ENCODE measurements at places on chromosomes 6 and 20. TPM values are rescaled to one million over a fixed set of nuclear protein-coding genes. Genes with fewer than 3 reads are reported as not detected.

GRCh38 chr20:52936351-52937340, 35.5 kb upstream of the TSHZ2 start:
- DNase-seq = no peak

The PKIB gene
- total RNA-seq = 44.8 TPM

The COL9A3 gene
- 81.5 TPM for total RNA-seq

GRCh38 chr6:163786995-163787671, 372.6 kb downstream of the QKI start:
- no peak for DNase-seq

DNA sequence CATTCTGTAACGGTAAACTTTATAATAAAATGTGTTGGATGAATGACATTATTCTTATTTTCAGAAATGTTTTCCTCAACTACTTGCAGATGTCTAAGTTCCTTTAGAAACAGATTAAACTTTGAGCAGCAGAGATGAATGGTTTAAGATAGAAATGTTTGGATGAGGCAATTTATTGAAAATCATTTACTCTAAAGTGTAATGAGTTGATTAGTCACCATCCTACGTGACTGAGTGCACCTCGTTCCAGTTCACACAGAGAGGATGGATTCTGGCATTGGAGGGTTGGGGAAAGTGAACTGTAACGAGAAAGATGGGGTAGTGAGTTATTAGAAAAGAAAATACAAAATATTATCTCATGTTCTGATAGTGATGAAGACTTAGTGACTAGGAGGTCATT, 28.7 kb downstream of the SMPDL3A start:
- DNase-seq = no peak

The SLC22A23 gene
- 17.1 TPM for total RNA-seq

DNA sequence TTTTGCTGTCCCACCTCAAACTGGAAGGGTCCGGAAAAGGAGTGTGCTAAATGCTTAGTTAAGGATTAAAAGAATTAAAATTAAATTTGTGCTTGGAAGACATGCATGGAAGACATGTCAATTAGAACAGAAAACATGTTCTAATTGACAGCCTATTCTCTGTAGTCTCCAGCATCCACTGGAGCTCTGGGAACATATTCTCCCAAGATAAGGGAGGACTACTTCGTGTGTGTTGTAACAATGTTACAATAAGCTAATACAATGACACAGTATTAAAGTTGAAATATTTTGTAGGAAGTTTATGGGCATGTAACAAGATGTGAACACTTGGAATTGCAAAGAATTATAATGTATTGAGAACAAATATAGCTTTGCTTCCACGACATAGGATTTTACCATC, 567.4 kb upstream of the CITED2 start:
- no peak for DNase-seq

The NECAB3 gene
- total RNA-seq = 74.6 TPM

DNA sequence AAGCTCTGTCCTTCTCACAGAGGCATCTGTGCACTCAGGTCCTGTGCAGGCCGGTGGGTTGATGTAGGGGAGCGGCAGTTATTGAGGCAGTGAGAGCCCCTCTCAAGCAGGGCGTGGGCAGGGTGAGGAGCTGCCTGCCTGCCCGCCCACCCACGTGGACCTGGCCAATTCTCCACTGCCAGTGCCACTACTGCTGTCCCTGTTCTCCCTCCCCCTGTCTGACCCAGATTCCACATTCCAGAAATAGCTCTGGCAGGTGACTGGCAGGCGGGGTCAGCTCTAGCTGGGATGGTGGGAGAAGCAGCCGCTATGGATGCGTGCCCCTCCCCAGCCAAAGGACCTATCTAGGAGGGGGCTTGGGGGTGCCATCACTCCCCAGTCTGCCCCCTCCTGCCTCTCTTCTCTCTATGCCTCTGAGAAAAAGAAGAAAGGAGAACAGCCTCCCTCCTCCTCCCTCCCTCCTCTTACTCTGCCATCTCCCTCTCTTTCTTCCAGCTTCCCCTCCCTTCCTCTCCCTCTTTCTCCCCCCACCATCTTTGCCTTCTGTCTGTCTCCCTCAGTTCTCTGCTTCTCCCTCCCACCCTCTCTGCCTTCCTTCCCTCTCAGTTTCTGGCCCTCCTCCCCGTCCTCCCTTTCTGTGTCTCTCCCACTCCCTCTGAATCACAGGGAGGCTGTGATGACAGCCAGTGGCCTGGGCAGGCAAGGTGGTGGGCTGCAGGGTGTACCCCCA, 86.5 kb upstream of the MYL9 start:
- no peak for DNase-seq

The ZNF184 gene
- total RNA-seq = 18.5 TPM

GRCh38 chr6:11231564-11232192, 790 bp downstream of the NEDD9 start:
- no peak for DNase-seq

The SCRT2 gene
- not detected for total RNA-seq

The MEP1A gene
- 4.1 TPM for total RNA-seq

The SEC23B gene
- 58.4 TPM for total RNA-seq

The RAD21L1 gene
- not detected for total RNA-seq

The SLC17A9 gene
- 8.3 TPM for total RNA-seq

DNA sequence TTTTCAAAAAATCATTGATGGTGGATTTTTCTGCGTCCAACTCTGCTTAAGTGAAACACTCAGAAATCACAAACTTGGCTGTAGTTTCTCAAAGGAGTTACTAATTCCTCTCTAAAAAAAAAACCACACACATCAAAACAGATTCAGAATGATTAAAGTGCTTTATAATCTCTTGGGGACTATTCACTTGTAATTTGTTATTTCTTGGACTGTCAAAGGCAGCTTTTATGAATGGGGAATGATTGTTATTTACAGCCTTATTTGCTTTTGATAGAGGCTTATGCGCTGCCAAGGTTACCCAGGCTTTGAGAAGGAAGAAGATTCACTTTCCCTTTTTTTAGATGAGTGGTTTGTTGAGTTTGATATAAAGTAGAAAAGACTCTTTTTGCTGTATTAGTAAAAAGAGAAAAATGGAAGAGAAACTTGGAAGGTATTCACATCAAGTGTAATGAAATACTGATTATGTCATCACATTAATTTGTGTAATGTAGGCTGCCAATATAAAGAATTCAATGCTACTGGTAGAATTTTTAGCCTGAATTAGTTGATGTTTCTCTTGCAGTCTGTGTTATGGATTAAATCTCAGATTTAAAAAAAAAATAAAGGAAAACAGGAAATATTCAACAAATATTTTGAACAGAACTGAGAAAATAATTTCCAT, 381.0 kb upstream of the SASH1 start:
- DNase-seq = no peak

GRCh38 chr6:36720251-36721141, 22.9 kb downstream of the RAB44 start:
- DNase-seq = no peak

- no peak for DNase-seq
These were observed 142.5 kb downstream of the ZMYND8 start for GRCh38 chr20:47213966-47214365.

The TAAR9 gene
- total RNA-seq = not detected

DNA sequence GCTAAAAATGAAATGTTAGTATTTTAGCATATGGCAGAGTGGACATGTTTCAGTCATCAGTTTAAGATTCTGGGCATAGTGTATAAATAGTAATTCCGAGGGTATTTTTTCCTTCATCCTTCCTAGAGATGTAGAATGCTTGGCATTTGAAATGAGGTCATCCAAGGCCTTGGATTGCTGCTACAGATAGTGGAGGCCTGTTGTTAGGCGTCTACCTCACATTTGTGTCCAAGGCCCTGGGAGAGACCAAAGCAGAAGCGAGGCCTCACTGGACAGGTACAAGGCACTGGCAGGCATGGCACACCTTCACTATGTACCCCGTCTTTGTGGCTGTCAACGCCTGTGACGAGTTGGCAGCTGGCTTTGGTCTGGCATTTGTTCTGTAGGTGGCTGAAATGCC, 58.0 kb downstream of the DTD1 start:
- DNase-seq = no peak

- DNase-seq = no peak
These were observed 4.3 kb downstream of the REV3L start for GRCh38 chr6:111478749-111479148.

DNA sequence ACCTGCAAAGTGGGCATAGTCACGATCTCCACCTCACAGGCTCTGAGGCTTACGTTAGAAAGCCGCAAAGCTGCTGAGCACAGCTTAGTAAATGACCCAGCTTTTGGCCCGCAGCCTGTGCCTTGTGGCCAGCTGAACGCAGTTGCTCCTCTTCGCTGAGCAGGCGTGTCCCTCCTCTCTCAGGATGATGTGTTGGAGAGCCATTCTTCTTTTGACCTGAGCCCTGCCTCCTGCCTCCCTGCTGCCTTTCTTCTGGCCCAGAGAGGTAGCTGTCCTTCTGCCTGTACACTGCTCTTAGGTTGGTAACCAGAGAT, 47.6 kb upstream of the MYL9 start:
- no peak for DNase-seq

GRCh38 chr6:96022225-96022624, 6.5 kb downstream of the FUT9 start:
- DNase-seq = no peak

DNA sequence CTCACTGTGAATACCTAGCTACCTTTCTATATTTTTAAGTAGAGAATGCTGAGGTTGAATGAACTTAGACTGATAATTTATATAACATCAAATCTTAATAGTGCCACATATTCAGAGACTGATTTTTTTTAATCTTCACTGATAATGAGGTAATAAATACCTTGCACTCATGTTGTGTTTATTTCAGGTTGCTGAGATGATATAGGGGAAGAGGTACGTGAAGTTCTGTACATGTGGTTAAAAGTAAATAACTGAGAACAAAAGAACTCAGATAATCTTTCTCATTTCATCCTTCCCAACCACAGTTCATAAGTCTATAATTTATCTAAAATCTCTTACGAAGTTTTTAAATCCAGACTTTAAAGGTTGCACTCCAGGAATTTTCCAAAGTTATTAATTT, 6.4 kb downstream of the NHSL1 start:
- no peak for DNase-seq
